DND-41 (cell line): ENCODE measurements at places on chromosomes 7 and 10.

GRCh38 chr10:128614802-128615553, 488.8 kb upstream of the MKI67 start:
- DNase-seq: no peak

- DNase-seq: no peak
Observed at GRCh38 chr10:49180444-49180860, 7.7 kb downstream of the TMEM273 start.

GRCh38 chr7:27420702-27421101, 178.1 kb downstream of the EVX1 start:
- DNase-seq: no peak

- no peak for DNase-seq
Observed at GRCh38 chr10:57303566-57303965, 942.5 kb upstream of the ZWINT start.

GRCh38 chr10:71509444-71509843, 112.7 kb downstream of the CDH23 start:
- no peak for DNase-seq

DNA sequence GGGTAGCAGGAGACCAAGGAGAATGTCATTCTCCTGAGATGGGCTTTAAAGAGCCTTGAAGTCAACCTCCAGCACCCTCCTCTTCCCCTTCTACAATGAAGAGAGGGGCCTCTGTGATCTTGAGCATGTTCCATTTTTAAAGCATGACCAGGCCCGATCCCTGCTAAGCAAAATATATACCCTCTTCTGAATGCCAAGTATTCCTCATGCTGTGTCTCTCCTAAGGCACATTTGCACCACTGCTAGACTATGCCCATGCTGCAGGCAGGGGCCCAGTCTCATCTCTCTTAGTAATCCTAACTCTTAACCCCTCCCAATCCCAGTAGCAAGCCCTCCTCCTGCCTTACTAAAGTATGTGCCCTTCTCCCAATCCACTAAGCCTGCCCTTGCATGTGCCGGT, 18.4 kb downstream of the SORBS1 start:
- DNase-seq: no peak

- DNase-seq: no peak
Observed at GRCh38 chr10:48614481-48615390, 9.9 kb upstream of the ARHGAP22 start.

DNA sequence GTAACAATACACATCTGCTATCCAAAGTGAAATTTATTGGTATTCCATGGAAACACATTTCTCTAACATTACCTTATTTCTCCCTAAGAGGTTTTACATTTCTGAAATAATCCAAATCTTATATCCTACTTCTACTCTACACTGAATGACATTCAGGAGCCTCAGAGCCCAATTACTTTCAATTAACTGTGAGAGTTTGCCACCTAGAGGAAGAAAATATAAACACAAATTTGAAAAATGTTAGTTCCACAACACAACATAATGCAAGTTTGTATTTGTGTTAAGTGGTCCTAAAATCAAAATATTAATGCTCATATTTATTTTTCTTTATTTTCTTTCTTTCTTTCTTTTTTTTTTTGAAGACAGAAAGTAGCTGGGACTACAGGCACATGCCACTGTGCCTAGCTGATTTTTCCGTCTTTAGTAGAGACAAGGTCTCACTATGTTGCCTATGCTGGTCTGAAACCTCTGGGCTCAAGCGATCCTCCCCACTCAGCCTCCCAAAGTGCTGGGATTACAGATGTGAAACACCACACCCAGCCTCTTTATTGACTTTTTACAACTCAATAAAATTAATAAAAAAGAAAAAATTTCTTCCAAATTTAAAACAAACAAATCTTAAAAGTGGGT, 46.0 kb downstream of the ATAD1 start:
- DNase-seq: no peak

GRCh38 chr10:20265146-20265545, 448.9 kb downstream of the PLXDC2 start:
- no peak for DNase-seq

DNA sequence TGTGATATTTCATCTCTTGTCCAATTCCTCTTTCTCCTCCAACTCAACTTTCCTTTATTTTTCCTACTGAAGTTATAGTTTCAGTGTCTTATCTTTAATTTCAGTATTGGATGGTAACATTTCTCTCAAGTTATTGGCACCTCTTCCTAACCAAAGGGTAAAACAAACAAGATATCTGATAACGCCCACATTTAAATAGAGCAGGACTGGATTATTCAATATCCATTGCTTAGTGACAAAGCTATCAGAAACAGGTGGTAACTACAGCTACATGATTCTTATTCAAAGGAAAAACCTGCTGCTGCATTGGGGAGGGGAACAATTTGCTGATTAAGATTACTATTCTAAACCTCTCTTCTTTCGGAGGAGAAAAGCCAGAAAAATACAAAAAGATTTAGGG, 87.8 kb downstream of the TAF3 start:
- no peak for DNase-seq

DNA sequence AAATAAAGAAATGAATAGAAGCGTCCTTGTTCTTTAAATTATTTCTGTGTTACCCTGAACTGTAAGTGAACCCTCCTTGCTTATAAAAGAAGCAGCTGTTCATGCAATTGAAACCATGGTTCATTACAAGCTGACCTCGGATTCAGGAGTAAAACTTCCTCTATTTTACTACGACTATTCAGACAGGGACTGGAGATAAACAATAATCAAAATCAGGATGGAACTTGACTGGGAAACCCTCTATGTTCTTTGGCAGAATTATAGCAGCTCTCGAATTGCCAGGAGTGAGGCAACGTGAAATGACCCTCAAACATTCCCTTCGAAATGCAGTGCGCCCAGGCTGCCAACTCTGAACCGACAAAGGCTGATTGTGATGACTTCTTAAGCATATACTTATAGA, 172.1 kb downstream of the CYP26A1 start:
- DNase-seq: no peak

DNA sequence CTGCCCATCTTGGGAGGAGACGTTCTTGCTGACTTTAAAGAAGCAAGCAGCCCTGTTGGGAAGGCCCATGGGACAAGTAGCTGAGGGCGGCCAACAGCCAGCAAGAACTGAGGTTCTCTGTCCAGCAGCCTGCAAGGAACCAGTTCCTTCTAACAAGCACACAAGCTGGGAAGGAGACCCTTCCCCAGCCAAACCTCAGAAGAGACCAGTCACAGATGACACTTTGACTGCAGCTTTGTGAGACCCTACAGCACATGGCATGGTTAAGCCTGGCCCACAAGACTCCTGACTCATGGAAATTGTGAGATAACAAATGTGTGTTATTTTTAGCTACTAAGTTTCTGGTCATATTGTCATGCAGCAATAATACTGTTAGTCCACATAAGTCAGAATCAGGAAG, 99.9 kb downstream of the PRLHR start:
- no peak for DNase-seq

GRCh38 chr7:5827755-5828154, 46.3 kb upstream of the RNF216 start:
- peak; percentile 50 for DNase-seq

- no peak for DNase-seq
Observed at GRCh38 chr7:76512941-76513816, 2.8 kb downstream of the UPK3B start.

DNA sequence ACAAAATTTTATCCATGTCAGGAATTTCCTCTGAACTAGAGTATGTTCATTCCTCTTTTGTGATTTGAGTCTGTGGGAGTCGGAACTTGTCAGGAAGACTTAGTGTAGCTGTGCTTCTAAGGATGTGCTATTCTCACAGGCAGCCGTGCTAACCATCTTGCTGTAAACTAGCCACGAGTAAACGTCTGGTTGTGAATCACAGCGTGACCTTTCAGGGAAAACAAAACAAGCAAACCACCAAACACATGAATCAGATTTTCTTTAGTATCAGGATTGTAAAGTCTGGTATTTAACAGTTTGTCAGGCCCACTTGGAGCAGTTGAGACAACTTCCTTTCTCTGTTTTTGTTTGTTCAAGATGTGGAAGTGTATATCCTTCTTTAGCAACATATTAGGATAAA, 32.0 kb downstream of the AUTS2 start:
- DNase-seq: no peak

DNA sequence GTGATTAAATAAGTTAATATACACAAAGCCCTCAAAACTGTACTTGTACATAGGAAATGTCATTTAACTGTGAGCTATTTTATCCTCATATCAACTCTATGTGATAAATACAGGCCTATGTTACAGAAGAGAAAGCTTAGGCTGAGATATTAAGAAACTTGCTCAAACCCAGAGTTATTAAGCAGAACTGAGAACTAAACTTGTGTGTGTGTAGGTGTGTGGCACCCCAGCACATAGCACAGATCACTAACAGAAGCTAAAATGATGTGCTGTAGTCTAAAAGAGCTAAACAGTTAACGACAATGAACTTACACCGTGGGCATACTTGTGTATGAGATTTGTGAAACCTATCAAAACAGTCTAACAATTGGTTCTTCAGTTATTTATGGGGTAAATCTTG, 34.5 kb downstream of the MTPN start:
- DNase-seq: no peak

- DNase-seq: no peak
Observed at GRCh38 chr7:111320133-111320532, 229.2 kb downstream of the LRRN3 start.

DNA sequence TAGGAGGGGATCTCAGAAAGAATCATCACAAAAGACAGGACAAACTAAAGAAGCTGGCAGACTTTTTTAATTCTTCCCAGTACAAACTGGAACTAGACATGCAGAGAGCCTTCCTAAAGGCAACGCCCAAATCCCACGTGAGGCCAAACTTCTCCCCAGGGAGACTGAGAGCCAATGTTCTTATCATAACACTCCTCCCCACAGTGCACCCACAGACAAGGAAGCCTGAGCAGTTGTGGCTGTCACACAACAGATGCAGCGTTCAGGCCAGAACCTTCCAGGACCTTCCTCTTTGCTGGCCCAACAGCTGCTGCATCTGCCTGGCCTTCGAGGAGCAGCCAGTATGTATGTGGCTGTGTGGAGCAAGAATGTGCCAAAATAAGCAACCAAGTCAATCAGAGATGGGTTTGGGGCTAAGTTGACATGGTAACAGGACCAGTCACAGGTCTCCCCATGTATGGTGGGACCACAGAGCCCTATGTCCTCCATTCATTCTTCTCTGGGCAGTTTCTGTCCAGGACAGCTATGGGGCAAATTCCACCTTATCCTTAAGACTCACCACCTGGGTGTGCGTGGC, 34.9 kb downstream of the SRPK2 start:
- DNase-seq: peak; percentile 35

DNA sequence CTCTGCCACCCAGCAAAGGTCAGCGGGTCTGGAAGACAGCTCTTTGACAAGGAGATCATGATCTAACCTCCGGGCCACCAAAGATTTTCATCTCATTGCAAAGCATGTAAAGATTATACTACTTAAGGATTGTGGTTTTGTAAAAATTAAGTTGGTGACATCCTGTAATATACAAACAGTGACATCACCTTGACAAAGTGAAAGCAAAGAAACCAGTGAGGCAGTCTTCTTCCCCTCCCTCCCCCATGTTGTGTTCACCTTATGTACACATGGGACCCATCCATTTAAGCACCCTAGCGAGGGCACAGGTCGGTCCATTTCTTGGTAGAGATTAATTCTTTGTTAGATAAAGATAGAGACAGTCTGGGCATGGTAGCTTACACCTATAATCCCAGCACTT, 3.9 kb downstream of the MDH2 start:
- DNase-seq: no peak

GRCh38 chr10:70068925-70069324, 16.3 kb downstream of the MACROH2A2 start:
- DNase-seq: no peak
